ENCODE measurements at places on chromosomes 2 and 18. TPM values are rescaled to one million over a fixed set of nuclear protein-coding genes. Genes with fewer than 3 reads are reported as not detected.

Gene CFAP65
- total RNA-seq = not detected

Gene CLIP4
- 21.9 TPM for total RNA-seq

Gene IL1RN
- total RNA-seq = not detected

Gene NAT8
- not detected for total RNA-seq

Gene KCNJ3
- total RNA-seq = not detected

Gene IL1RL2
- total RNA-seq = not detected

Gene FBXO48
- 2.4 TPM for total RNA-seq

Gene KIF3C
- total RNA-seq = 11.3 TPM

Gene UGT1A8
- not detected for total RNA-seq

Gene MOGAT1
- not detected for total RNA-seq

Data from activated CD8-positive, alpha-beta T cell treated with anti-CD3 and anti-CD28 coated beads, Interleukin-2, amount 10 ng/mL, durations not matched to agents 7 days and 5 days (primary cell).